GM04504 (cell line): ENCODE measurements at places on chromosomes 5 and 9.

GRCh38 chr5:62354028-62354874, 48.2 kb downstream of the KIF2A start:
- DNase-seq, result peak; percentile 24

DNA sequence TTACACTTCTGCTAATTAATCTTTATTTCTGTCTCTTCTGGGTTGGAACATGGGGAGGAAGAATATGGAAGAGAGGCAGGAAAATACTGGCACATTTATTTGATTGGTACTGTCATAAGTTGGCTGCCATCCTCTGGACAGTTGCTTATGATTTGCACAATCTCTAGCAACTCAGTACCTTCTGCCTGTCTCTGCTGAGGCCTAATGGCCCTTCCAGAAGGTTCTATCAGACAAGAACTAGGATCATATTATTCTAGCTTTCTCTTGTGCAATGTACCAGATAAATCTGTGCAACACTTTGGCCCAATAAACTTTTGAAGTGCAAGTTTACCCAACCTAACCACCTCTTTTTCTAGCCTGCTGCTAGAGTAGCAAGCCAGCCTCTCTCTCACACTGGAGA, 335.0 kb downstream of the ARRDC3 start:
- DNase-seq, result no peak

GRCh38 chr5:150851039-150851438, 4.7 kb downstream of the IRGM start:
- no peak for DNase-seq

DNA sequence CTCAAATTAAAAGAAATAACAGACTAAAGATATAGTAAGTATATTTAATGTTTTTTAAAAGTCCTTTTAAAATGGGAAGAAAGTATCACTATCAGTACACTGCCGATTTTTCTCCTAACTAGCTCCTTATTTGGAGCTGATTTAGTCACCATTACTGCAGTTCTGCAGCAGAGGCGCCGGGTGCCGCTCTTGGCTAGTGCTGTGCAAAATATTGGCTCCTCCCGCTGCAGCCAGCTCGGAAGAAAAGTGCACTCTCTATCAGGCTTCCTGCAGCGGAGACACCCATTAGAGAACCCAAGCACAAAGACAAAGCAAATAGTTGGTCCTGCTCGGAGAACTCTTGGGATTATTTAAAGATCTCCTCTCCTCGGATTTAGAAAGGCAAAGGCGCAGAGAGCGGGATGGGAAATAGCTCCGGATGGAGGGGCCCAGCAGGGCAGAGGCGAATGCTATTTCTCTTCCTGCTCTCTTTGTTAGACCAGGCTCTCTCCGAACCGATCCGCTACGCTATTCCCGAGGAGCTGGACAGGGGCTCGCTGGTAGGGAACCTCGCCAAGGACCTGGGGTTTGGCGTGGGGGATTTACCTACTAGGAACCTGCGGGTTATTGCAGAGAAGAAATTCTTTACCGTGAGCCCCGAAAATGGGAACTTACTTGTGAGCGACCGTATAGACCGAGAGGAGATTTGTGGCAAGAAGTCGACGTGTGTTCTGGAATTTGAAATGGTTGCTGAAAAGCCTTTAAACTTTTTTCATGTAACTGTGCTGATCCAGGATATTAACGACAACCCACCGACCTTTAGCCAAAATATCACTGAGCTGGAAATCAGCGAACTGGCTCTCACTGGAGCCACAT, at the start of gene PCDHGB3:
TSS of gene PCDHGB3 (plus strand) at position 249 of the 855 bp plus-strand sequence. CDS start at position 402, 153 bp downstream.
- no peak for DNase-seq

DNA sequence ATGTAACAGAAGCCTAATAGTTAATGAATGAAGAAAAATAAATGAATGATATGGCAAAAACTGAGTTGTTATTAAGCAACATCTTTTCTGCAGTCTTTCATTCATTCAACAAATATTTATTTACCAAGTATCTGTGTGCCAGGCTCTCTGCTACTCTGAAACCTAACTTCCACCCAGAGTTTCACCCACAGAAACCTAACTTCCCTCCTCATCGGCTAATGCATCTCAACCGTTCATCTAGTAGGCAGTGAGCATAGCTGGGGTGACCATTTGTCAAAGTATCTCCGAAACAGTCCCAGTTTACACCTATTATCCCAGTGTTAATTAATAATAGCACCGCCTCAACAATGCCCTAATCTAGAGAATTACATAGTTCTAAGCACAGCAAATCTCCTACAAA, 1.5 kb downstream of the TTC39B start:
- no peak for DNase-seq

- DNase-seq, result no peak
Measured at GRCh38 chr9:78542491-78543181, 245.7 kb downstream of the PSAT1 start.

DNA sequence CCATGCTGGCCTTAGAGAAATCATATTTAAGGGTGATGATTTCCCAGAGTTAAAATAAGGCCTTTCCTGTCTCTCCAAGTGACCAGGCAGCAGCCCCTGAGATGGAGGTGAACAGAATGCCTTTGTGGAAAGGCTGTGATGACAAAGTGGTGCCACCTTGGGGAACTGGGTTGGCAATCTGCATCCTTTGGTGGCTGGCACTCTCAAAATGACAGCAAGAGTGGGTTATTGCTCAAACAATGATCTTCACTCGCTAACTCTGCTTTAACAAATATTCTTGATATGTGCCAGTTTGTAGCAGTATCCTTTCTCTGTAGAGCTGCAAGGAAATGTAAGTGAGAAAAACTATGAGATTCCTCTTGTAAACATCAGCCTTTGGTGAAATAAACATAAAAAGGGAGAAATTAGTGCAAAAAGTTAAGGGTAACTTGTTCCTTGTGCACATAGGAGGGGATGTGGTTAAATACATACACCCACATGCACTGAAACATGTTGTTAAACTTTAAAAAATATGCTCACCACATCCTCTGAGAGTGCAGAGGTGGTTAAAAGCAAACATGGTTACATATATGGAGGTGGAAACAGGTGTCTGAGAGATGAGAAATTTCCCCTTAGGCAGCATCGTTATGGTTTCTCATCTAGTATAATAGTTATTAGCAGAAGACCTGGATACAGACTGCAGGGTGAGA, 373.4 kb upstream of the CTNND2 start:
- DNase-seq, result no peak

DNA sequence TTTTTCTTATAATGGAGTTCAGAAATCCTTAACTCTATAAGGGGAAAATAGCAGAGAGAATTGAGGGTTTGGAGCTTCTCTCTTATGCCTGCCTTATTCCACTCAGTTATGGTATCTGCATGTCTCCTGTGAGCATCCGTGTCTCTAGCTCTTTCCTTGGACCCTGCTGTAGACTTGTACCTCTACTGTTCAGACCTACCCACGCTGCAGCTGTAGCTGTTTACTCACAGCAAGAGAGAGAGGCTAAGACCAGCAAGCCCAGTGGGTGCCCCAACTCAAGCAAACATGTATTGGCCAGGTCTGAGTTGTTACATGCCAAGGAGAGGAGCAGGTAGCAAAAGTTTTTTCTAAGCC, 7.1 kb upstream of the PCSK1 start:
- no peak for DNase-seq

DNA sequence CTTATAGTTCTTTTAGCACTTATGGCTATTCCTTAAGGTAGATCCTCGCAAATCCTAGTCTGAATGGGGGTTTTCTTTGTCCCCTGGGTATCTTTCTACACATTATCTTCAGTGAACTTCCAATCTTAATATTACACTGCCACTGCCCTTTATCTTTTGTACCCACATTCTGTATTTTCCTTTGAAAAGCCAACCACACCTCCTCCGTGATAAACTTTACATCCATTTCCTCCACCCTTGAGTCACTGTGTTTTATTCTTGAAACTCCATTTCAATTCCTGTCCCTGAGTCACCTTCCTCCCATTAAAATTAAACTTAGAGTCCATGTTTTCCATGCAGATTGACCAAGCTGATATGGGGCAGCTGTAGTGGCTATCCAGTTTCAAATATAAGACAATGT, 43.2 kb upstream of the RICTOR start:
- no peak for DNase-seq

DNA sequence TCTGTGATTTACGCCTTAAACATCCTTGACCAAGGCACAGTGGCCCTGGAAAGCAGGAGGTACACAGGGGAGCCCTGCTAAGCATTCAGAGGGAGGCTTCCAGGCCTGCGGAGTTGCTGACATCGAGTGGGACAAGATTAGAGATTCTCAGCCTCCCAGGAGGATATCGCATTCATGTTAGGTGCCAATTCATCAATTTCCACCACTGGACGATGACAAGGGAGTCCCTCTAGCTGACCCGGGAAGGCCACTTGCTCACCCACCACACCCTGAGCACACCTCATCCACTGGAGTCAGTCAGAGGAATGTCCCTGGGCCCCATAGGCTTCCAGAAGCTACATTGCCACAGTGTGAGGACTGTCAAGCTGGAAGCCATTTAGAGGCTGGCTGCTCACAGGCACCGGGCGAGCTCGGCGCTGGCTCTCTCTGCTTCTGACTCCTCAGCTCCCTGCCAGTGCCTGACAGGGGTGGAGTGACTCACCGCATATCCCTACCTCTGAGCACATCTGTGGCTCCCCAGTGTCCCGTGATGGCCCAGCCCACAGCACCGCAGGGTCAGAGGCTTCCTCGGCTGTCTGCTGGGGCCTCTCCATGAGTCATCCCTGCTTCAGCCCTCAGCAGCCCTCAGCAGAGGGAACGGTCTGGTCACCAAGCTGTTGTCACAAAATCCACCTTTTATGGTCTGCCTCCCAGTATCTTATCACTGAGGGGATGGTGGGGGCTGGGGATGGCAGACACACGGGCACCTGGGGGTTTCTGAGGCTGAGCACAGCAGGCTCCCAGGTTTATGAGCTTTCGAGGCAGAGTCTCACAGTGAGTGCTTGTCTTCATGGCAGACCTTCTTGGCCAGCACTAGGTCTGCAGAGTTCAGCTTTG, 117.5 kb downstream of the ZNF608 start:
- DNase-seq, result peak; percentile 91

GRCh38 chr9:91840469-91840868, 109.6 kb downstream of the ROR2 start:
- DNase-seq, result no peak

DNA sequence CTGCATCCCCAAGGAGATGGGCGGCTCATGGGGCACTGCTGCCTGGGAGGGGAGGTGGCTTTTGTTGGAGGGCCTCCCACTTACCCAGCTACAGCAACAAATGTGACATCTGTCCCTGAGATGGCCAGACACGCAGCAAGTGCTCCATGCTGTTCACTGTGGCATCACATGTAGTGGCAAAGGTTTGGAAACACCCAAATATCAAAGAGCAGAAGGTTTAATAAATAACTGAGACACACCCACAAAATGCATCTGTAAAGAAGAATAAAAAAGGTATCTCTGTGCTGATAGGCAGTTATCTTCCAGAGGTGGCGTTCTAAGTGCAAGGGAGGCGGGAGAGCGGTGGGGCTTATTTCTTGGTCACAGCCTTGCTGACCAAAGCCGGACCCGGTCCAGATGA, 23.3 kb upstream of the CLPTM1L start:
- DNase-seq, result no peak

DNA sequence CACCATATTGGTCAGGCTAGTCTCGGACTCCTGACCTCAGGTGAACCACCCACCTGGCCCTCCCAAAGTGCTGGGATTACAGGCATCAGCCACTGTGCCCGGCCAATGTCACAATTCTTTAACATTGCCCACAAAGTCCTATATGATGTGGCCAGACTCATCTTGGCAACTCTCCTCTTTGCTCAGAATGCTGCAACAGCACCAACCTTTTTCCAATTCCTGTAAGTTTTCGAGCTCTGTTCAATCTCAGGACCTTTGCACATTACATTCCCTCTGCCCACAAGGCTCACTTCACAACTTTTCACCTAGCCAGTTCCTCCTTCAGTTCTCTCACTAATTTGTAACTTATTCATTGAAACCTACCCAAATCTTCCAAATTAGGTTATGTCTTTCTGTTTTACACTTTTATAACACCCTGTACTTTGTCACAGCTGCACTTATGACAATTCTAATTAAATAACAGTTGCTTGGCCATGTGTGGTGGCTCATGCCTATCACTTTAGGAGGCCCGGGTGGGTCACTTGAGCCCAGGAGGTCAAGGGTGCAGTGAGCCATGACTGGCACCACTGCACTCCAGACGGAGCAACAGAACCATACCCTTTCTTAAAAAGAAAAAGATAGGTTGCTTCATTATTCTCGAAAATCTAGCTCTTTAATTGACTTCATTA, 30.9 kb upstream of the GLDC start:
- DNase-seq, result no peak

GRCh38 chr9:89850153-89850552, 245.3 kb downstream of the GADD45G start:
- DNase-seq, result no peak

GRCh38 chr5:91362935-91363334, 20.2 kb downstream of the ARRDC3 start:
- no peak for DNase-seq

DNA sequence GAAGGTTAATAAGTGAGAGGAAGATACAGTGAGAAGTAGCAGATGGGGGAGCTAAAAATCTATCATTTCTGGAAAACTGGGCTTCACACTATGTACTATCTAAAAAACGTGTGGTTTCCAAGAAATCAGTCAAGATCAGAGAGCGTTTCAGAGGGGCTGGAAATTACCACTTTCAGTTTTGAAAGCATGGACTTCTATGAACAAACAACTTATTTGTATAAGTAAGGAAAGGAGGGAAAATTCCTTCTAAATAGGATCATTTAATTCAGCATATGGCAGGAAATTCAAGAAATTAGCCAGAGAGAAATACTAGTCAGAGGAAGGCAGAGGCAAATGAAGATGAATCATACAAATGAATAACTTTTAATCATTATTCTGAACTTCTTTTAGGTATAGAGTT, 11.3 kb downstream of the TNC start:
- DNase-seq, result no peak

DNA sequence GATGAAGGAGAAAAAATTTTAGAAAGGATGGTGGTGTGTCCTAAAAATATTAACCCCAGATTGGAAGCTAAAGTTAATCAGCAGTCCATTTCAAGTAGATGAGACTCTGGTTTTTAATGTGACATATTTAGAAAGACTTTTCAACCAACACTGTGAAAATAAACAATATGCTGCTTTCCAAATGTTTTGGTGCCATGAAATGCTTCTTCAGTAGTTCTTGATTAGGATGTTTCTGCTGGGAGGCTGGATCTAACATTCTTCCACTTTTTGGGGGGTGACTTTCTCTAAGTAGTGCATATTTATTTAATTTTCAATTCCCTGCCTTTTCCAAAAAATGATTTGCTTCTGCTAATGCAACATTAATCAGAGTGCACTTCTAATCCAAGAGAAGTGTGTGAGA, 593.3 kb upstream of the DMAC1 start:
- DNase-seq, result no peak
